ENCODE measurements at places on chromosomes 6 and 20. TPM values are rescaled to one million over a fixed set of nuclear protein-coding genes. Genes with fewer than 3 reads are reported as not detected.

Gene COL9A3
- not detected for total RNA-seq

Gene CYP21A2
- total RNA-seq: 0.23 TPM

Gene SCUBE3
- total RNA-seq: 0.06 TPM

Gene NKX2-4
- total RNA-seq: not detected

Gene MYBL2
- 92.0 TPM for total RNA-seq

Gene TBX18
- total RNA-seq: not detected

Gene MUCL3
- total RNA-seq: not detected

Gene PRRT1
- total RNA-seq: 0.61 TPM

Gene CGAS
- 45.9 TPM for total RNA-seq

Gene EMILIN3
- total RNA-seq: not detected

Gene PPP1R10
- total RNA-seq: 92.9 TPM

Gene SCGN
- not detected for total RNA-seq

Gene OR2B6
- total RNA-seq: not detected

Gene SDCBP2
- total RNA-seq: 3.4 TPM

Gene PAK5
- total RNA-seq: not detected

Gene NOTCH4
- 1.5 TPM for total RNA-seq

Gene PTGIS
- total RNA-seq: 8.2 TPM

Gene SCRT2
- not detected for total RNA-seq

Gene TAGAP
- 121 TPM for total RNA-seq

Gene OR2J2
- total RNA-seq: not detected

Gene VGLL2
- total RNA-seq: not detected

Gene BMP6
- not detected for total RNA-seq

Gene C20orf144
- total RNA-seq: 0.32 TPM

Gene TDRD6
- not detected for total RNA-seq

Gene KHDC1
- total RNA-seq: 5.1 TPM

Gene LINC00237
- not detected for total RNA-seq

Gene IL17F
- total RNA-seq: 1.5 TPM

Gene MATN4
- total RNA-seq: 0.36 TPM

Gene DSP
- total RNA-seq: 0.04 TPM

Gene DIDO1
- 48.1 TPM for total RNA-seq

Gene FAM83D
- 11.6 TPM for total RNA-seq

Gene MRAP2
- not detected for total RNA-seq

Gene SYTL3
- 119 TPM for total RNA-seq
